ENCODE measurements at places on chromosomes 12 and 14.
A peak's percentile ranks its signal among the peaks of the same experiment; 100 is the strongest.

DNA sequence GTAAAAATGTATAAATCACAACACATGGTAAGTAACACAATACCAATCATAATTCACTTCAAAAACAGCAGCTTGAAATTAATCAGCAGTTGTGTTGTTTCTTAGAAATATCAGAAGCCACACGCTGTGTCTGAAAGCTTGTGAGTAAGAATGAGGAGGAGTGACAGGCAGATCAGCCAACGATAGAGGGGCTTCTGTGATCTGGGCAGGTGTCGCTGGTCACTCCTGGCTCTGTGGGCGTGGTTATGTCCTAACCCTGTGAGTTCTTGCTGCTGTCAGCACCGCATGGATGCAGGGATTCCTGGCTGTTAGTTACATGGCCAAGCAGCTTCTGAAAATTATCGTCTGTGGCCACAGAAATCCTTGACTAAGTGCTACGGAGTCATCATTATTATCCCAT, 123.4 kb downstream of the SLC25A47 start:
- no peak for DNase-seq

GRCh38 chr12:92133795-92134637, 11.6 kb downstream of the BTG1 start:
- no peak for DNase-seq

DNA sequence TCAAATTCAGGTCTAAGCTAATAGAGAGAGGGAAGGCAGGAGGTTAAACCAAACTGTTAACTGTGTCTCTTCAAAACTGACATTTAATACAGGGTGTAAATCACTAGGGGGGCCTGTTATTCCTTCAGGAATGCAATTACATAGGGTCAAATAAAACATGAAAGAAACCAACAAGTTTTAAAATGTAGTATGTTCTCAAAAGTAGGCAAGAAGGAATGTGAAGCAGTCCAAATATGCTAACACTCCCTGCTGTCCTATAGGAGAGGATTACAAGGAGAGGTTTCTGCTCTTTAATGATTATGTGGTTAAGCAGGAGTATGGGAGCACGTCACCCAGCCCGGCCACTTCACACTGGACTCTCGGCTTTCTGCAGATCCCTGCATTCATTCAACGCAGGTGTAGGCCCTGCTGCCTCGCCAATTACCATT, 42.5 kb upstream of the BMP4 start:
- DNase-seq, result peak; percentile 66

DNA sequence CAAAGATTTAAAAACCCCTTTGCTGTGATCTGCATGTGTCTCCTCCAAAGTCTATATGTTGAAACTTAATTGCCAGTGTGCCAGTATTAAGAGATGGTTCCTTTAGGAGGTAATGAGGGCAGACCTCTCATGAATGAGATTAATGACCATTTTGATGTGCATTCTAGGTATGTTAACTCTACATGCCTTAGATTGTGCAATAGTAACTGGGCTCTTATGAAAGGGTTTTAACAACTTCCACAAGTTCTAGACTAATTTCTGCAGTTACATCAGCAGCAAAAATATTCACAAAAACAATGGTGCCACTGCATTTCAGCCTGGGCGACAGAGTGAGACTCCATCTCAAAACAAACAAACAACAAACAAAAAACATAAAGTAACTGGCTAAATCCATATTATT, 3.8 kb upstream of the TAS2R10 start:
- no peak for DNase-seq

DNA sequence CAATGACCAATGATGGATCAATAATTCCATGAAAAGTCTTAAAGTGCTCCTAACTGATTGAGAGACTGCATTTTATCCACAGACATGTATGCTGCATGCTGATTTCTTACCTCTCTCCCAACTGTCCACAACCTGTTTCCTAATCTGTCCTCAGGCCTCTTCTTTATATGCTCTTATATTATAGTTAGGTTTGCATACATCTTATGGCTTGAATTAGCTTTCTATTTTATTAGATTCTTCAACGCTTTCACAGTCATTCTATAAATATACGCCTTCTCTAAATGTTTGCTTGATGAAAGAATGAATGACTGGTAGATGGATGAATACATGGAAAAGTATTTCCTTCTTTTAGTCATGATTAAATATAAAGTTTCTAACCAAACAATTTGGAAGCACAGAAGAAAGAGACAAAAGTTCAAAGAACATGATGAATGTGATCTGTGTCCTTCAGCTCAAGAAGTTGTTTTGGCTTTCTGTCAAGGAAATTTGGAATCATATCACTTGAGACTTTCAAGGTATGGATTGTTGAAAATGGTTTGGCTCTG, 91.8 kb upstream of the NPAS3 start:
- no peak for DNase-seq
